Stromal cell of bone marrow (primary cell): ENCODE measurements at places on chromosomes 16 and 17.

GRCh38 chr16:79097166-79097565 lies 503.4 kb downstream of the MAF start:
- no peak for DNase-seq

- no peak for DNase-seq
Measured at GRCh38 chr16:72879846-72880245, 168.1 kb downstream of the ZFHX3 start.

DNA sequence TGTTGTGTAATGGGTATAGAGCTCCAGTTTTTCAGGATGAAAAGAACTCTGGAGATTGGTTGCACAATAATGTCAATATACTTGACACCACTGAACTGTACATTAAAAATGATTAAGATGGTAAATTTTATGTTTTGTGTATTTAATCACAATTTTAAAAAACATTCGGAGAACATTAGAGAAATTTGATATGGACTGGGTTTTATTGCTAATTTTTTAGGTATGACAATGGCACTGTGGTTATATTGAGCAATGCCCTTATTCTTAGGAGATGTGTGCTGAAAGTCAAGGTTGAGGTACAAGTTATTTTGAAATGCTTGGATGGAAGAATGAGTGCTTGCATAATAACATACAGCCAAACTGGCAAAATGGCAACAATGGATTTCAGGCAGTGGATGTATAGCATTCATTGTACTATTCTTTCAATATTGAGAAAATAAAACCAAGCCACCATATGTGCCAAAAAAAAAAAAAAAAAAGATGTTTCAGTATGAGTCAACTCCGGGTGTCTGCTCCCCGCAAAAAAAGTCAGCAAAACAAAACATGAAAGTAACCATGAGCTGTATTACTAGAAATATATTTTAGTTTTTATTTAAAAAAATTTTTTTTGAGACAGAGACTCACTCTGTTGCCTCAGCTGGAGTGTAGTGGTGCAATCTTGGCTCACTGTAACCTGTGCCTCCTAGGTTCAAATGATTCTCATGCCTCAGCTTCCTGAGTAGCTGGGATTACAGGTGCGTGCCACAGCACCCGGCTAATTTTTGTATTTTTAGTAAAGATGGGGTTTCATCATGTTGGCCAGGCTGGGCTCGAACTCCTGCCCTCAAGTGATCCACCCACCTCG lies 19.8 kb downstream of the HOXB1 start:
- peak; percentile 64 for DNase-seq

DNA sequence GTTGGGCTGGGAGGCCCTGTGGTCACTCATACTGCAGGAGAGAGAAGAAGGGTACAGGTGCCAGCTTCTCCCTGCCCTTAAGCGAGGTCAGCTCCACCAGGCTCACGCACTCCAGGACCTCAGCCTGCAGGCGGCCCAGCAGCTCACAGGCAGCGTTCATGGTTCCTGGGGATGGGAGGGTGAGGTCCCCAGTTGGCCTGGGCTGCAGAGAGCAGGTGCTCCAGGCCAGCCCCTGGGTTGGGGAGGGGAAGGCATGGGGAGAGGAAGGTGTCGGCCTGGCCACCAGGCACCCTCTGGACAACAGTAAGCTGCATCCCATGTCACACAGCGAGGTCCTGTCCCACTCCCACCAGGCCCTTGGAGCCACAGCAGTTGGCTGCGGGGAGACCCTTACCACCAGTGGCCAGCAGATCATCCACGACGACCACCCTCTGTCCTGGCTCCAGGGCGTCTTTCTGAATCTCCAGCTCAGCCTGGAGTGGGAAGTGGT lies 2.0 kb downstream of the APRT start:
- DNase-seq: no peak

GRCh38 chr17:71580220-71580619 lies 540.6 kb upstream of the SOX9 start:
- DNase-seq: no peak

- DNase-seq: no peak
Measured at GRCh38 chr16:3274490-3274889, 8.8 kb upstream of the ZNF263 start.

DNA sequence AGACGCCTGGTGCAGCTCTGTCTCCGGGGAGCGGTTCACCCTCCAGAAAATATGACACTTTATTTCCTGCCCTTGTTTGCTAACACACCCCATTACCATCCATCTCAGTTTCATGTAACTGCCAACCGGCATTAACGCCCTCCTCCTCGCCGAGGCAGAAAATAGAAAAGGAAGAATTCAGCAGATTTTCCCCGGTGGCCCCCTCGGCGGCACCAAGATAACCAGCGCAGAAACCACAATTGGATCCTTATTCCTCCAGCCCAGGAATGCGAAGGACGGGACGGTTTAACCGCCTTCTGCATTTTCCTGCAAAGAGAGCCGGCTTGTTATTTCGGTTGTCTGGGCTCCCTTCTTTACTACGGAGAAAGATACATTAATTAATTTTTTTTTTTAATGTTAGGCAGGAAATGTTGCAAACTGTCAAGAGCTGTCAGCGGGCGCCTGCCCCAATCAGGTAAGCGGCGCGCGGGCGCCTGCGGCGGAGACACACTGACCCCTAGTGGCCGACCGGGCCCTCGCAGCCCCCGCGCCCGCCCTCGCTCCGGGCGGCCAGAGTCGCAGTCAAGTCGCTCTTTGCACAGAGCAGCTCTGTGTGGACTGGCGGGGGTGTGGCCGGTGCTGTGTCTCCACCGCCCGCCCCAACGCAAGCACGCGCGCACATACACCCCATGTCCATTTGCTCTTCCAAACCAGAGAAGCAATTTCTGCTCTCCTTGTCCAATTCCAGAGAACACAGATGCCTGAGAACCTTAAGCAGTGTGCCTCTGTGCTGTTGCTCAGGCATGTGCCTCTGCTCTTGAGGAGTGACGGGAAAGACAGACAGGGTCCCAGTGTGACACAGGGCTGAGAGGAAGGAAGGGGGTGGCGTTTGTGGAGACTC lies 53.6 kb downstream of the C17orf67 start:
- DNase-seq: no peak

DNA sequence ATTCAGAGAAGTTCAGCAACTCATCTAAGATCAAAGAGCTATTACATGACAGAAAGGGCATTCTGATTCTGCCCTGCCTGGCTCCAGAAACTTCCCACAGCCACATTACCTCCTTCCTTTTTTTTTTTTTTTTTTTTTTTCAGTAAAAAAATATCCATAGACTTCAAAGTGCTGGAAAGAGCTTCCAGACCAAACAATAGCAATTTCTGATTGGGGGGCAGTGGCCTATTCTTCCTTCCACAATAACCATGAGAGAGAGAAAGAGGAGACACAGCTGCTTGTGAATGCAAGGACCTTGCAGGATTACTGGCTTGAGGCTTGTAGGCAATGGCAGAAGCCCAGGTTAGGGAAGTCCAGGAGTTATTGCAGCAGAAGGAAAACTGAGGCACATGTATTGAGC lies 151.0 kb upstream of the TOX3 start:
- no peak for DNase-seq

- DNase-seq: no peak
Measured at GRCh38 chr16:48912360-48912759, 302.4 kb upstream of the N4BP1 start.
